Activated T-helper 17 cell treated with anti-CD3 and anti-CD28 coated beads, Interleukin-2, amount 50 U/mL, for 72 hours (primary cell): ENCODE measurements at places on chromosomes 5 and 9. TPM values are rescaled to one million over a fixed set of nuclear protein-coding genes. Genes with fewer than 3 reads are reported as not detected.

Gene SMIM33
- 0.90 TPM for total RNA-seq

Gene CD14
- total RNA-seq, result 0.39 TPM

Gene ENG
- 18.7 TPM for total RNA-seq

DNA sequence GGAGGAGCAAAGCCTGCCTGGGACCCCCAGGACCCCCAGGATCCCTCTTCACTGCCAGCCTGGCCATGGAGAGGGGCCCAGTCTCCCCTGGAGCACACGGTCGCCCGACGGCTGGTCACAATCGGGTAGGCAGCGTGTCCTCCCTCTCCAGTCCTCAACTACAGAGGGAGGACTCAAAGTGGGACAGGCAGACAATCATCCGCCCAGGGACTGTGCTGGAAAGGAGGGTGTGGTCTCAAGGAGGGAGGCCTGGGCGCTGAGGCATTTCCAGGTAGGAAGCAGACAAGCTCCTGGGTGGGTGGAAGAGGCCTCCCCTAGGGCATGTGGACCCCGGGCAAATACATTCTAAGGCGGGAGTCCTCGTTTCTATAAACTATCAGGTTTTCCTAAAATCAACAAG is 93.2 kb upstream of the ADAMTS2 start:
- no peak for ATAC-seq
